ENCODE measurements at places on chromosomes 11 and 22.
A peak's percentile ranks its signal among the peaks of the same experiment; 100 is the strongest.

- no peak for DNase-seq
Observed at GRCh38 chr11:61266602-61267001, 25.6 kb downstream of the PGA5 start.

DNA sequence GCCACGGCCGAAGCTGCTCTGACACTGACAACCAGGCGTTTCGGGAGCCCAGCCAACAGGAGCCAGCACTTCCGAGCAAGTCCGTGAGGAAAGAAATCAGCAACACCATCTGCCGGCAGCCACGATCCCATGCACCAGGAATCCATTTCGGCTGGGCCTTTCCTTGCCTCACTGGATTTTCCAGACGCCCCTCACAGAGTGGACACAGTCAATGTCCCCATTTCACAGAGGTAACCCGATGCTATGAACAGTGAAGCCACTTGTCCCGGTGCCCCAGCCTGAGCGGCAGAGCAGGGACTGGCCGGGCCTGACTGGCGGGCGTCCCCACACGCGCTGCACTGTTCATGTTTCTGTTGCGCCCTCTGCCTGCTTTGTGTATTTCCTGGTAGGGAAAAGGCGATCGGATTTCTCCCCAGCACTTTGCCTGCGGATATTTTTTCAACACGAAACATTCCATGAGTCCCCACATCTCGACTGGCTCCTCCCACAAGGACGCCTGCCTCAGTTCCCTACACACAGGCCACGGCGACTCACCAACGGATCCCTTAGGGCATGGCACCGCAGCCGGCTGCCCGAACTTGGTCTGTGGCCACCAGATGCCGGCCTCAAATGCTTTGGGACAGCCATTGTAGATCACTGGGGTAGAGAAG lies 55.3 kb downstream of the TRMU start:
- no peak for DNase-seq

GRCh38 chr11:77075425-77075905 lies 8.7 kb downstream of the CAPN5 start:
- DNase-seq: no peak

GRCh38 chr11:82085493-82085892 lies 648.2 kb downstream of the FAM181B start:
- no peak for DNase-seq

GRCh38 chr11:68053981-68054812 lies 15.4 kb downstream of the TCIRG1 start:
- DNase-seq: no peak

DNA sequence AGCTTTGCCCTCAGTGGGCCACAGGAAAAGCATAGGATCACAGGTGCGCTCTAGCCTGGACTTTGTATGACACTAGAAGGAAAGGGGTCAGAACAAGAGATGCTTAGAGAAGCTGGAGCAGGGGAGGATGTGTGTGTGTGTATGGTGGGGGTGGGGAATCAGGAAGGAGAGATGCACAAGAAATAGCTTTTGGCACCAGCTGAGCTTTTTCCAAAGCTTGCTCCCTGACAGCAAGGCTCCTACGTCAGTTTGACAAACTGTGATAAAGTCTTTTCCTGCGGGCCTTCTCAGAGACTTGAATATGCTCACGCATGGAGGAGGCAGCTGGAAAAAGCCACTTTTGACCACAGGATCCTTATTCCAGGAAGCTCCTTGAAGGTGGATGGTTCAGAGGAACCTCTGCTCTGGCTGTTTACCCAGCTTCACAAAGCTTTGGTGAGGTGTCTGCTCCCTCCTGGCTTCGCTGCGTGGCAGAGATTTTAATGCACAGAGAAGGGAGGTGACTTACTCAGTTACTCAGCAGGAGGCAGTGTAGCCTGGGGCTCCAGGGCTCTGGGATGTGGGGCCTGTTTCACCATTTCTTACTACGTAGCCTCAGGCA lies 3.9 kb downstream of the CDC42EP1 start:
- no peak for DNase-seq

DNA sequence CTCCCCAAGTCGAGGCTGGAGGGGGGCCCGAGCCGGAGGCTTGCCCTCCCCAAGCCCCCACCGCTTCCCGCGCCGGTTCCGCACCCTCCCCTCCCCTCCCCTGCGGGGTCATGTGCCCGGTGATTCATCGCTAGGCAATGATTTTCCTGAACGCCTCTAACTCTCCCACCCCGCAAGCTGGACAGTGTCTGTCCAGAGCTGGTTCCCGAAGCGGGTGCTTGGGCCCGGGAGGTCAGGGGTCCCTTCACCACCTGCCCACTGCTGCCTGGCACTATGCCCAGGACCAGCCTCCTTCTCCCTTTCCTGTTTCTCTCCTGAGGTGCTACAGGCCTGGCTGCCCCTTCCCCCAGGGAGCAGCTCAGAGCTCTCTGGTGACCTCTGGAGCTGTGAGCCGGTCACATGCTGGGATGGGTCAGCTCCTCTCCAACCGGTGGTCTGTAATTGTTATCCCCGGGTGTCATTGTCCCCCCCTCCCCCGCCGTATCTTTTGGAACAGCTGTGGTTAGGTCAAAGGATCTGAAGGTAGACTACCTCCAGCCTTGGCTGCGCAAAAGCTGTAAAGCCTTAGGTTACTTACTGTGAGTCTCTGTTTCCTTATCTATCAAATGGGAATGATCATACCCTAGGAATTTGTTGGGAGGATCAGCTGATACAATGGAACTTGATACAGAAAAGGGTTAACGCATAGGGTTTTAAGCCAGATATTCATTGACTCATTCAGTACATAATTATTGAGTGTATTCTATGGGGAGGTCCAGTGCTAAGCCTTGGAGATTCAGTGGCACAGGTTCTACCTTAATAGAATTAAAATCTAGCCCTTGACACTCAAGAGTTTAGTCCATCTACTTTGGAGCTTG lies 753 bp downstream of the STX3 start:
- peak; percentile 63 for DNase-seq

- no peak for DNase-seq
Observed at GRCh38 chr11:46252373-46252914, 25.0 kb upstream of the CREB3L1 start.

DNA sequence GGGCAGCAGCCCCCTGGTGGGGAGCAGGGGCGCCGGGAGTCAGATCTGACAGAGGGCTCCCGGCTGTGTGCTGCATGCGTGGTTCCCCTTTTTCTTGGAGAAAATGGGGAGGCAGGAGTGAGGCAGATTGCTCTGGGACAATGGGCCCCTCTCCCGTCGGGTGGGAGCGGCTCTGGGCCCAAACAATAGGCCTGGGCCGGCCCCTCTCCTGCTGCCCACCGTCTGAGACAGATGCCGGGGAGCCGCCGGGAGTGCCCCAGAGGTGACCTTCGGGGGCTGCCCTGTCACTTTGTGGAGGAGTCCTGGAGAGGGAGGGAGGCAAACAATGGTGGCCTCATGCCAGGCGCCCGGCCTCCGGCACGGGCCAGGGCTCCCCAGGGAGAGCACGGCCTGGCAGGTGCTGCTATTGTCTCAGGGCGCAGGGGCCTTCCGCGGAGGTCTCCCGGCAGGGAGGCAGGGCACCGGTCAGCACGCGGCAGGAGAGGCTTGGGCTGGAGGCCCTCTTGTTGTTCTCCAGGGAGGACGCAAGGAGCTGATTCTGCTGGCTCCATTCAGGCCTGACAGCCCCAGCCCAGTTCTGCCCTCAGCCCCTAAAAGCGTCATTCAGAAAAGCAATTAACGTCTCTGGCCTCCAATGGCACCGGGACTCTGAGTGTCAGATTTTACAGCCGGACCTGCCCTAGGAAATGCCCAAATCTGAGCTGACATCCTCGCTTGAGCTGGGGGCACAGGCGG lies 44.8 kb downstream of the SMIM38 start:
- DNase-seq: no peak

DNA sequence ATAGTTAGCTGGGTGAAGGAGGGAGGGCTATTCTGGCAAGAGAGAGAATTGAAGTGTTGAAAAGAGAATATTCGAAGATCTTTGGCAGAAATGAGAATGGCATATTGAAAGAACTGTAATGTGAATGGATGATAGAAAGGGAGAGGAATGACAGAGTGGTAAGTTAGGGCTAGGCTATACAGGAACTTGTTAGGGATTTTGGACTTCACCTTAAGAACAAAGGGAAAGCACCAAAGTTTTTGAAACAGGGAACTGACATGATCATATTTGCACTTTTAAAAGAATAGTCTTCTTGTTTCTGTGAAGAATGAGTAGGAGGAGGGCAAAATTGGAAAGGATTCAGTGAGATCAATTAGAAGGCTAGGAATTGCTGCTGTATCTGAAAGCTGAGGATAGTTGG lies 119.3 kb downstream of the METTL15 start:
- DNase-seq: no peak

DNA sequence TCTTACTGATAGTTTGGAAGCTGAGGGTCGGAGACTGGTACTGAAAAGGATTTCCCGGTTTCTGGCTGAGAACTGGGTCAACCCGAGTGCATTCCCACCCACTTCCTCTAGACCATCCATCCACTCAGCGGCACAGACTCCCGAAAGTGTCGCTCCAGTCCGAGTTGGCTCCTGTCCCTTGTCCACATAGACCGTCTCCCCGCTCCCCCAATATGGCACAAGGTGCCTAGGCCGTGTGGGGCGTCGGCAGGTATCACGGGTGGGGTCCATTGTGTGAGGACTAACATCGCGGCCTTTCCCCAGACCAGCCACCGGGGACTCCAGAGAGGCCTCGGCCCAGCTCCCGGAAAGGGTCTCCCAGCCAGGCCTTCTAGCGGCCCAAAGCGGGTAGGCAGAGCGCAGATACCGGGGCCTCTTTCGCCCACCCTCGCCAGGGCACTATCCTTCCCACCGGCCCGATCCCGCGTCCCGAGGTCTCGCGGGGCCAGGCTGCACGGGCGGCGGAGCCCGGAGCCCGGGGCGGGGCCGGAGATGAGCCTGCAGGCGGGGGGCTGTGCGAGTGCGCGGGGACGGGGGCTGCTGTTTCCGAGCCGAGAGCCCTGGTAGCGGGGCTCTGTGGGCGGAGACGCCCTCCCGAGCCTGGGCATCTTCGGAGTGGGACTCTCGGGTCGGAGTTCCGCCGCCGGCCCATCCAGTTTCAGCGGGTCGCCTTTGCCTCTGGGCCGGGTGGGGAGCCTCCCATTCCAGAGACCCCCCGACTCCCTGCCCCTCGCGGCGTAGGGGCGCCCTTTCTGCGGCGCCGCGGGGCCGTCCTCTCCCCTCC lies 21.1 kb downstream of the SERPINH1 start:
- peak; percentile 67 for DNase-seq

- no peak for DNase-seq
Observed at GRCh38 chr11:57072640-57073039, 83.9 kb downstream of the OR5AK2 start.

DNA sequence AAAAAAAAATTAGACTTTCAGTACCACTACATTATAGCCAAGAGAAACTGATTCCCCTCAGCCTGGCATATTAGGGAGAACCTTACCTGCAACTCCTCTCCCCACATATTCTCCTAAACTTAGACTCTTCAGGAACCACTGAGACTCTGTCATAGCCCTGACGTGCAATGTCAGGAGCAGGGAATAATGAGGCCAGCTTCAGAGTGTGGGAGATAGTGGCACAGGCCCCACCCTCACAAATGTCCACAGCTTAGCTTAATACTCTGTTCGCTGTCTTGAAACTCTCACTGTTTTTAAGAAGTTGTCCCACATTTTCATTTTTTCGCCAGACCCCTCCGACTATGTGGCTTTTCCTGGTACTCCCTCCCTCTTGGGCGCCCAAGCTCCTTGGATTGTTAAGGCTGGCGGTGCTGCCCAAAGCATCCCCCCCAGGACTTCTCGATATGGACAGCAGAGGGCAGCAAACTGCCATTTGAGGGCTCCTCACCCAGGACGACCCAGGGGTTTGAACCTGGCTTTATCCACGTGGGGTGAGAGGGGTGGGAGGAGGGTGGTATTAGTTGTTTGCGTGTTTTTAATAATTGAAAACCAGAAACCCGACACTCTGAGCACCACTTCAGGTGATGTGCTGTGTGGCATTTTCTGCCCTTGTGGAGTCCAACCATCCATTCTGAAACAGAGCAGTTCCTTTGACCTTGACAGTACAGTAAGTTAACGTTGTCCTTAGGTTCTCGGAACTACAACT lies 45.2 kb upstream of the RASSF10 start:
- DNase-seq: peak; percentile 58

DNA sequence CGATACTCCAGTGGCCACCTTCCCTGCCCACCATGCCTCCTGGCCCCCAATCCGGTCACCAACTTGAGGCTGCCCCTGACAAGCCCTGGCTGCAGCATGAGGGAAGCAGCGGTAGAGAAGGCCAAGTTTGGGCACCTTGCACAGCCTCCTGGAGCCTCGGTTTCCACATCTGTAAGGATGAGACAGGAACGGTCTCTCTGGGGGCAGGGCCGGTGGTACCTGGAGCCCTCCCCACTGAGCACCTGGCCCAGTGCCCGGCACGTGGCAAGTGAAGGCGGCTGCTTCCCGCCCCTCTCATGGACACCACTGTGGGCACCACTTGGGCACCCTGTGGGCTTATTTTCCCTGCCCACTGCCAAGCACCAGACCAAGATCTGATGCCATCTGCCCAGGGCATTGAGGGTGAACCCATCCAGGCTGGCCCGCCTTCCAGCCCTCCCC lies 77.8 kb downstream of the CDKN1C start:
- DNase-seq: peak; percentile 11

DNA sequence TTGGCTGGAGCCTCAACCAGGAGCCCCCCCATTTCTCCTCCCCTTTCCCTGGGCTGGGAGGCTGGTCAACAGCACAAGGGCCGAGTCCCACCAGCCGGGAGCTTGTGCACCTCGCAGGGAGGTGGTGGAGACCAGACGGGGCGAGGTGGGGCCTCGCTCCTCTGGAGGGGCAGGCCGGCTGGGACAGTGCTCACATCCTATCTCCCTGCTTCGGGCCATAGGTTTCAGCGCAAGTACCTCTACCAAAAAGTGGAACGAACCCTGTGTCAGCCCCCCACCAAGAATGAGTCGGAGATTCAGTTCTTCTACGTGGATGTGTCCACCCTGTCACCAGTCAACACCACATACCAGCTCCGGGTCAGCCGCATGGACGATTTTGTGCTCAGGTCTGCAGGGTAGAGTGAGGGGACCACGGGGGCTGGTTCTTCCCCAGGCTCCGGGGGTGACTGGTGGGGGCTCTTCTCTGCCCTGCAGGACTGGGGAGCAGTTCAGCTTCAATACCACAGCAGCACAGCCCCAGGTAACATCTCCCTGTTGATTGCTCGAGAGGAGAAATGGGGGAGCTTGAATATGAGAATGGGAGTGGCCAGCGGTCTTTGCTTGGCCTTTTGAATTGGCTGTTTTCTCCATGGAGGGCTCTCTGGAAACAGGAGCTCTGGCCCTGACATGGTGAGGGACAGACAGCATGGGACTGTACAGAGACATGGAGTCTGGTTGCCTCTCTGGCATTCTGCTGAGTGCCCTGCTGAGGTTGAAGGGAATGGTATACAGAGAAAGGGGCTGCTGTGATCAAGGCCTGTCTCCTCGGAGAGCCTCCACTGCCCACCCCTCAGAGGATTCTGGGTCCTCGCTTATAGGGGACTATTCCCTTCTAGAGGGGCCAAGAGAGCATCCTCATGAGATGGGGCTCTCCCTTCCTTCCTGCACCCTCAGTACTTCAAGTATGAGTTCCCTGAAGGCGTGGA lies 3.3 kb downstream of the SIDT2 start:
- no peak for DNase-seq

GRCh38 chr11:130499828-130500227 lies 51.4 kb downstream of the ADAMTS15 start:
- DNase-seq: no peak

DNA sequence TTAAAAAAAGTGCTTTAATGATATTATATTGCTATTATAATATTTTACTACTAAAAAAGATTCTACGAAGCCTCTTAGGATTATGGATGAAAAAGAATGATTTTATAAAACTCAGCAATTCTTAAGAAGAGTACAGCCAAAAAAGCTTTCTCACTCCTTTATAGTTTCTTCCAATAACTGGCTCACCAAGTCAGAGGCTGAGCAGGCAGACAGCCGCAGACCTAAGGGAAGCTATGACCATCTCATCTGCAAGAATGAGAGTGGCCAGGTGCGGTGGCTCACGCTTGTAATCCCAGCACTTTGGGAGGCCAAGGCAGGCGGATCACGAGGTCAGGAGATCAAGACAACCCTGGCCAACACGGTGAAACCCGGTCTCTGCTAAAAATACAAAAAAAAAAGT lies 12.7 kb upstream of the EMID1 start:
- no peak for DNase-seq
